Ovary (tissue), 10 donors: ENCODE measurements at places on chromosomes 13 and 19. TPM values are rescaled to one million over a fixed set of nuclear protein-coding genes. Genes with fewer than 3 reads are reported as not detected.
A peak's percentile ranks its signal among the peaks of the same experiment; 100 is the strongest.

Gene RPS15
- polyA plus RNA-seq, result 5,234 TPM

- no peaks in the 10 kb centered on the region for H3K4me1 ChIP-seq
- H3K27me3 ChIP-seq, result no peaks in the 10 kb centered on the region
- H3K4me3 ChIP-seq, result peak overlapping the region; percentile 78
- no peaks in the 10 kb centered on the region for H3K36me3 ChIP-seq
- peak; percentile 56 for DNase-seq
Measured at GRCh38 chr13:42047561-42048341, 697 bp upstream of the DGKH start.

DNA sequence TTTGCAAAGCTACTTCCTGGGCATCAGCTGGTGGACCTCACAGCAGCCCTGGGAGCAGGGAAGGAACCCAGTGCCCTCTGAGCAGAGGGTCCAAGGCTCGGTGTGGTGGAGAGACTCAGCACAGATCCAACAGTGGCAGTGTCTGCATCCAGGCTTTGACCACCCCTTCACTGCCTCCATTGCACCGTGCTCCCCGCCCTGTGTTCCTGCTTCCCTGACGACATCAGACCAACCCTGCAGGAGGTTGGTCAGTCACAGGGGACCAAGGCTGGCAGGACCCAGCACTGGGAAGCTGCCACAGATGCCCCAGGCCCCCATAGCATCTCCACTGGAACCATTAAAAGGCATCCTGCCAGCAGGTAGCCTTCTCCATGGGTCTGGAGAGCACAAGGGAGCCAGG is 7.8 kb upstream of the VSTM2B start:
- no peaks in the 10 kb centered on the region for H3K4me1 ChIP-seq
- no peaks in the 10 kb centered on the region for H3K36me3 ChIP-seq
- DNase-seq, result no peak
- no peak overlapping the region for H3K27ac ChIP-seq
- H3K27me3 ChIP-seq, result no peaks in the 10 kb centered on the region

DNA sequence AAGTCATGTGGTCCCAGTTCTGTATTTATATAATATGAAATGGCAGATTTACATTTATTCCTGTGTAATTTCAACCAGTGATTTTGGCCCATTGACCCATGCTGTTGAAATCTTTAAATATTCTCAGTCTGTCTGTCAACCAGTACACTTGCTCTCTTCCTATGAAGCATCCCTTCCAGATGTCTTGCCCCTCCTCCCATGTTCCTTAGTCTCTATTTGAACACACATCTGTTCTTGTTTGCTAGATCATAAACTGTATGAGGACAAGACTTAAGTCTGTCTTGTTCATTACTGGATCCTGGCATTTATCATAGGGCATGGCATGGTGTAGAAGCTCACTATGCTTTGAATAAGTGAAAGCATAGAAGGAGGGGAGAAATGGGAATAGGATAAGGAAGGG is 34.9 kb downstream of the STARD13 start:
- no peaks in the 10 kb centered on the region for H3K36me3 ChIP-seq
- H3K27ac ChIP-seq, result no peak overlapping the region
- no peaks in the 10 kb centered on the region for H3K27me3 ChIP-seq
- H3K4me1 ChIP-seq, result no peaks in the 10 kb centered on the region

GRCh38 chr13:52162279-52163101 is 3.1 kb upstream of the NEK3 start:
- no peak overlapping the region for H3K4me3 ChIP-seq
- no peaks in the 10 kb centered on the region for H3K36me3 ChIP-seq
- DNase-seq, result no peak
- no peak overlapping the region for H3K27ac ChIP-seq
- no peaks in the 10 kb centered on the region for H3K27me3 ChIP-seq
- H3K4me1 ChIP-seq, result peaks cover 6% of the 10 kb centered on the region

DNA sequence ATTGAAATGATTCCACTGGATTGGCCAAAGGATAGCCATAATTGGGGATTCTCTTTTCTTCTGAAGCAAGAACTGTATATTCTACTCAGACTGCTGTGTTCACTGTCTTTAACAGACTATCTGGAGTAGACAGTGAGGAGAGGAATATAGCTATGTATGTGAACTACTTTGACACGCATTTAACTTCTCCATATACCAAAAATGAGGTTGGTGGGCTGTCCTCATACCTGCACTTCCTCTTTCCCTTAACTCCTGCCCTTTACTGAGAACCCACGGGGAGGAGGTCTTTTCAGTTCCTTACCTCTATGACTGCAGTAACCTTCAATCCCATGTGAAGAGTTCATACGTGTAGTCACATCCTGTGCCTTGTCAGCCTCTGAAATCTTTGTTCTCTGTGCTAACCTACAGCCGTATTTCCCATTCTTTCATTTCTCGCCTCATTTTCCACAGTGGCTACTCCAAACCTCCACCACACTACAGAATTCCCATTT is 305.8 kb downstream of the MTUS2 start:
- no peaks in the 10 kb centered on the region for H3K36me3 ChIP-seq
- H3K27me3 ChIP-seq, result no peaks in the 10 kb centered on the region
- DNase-seq, result no peak
- no peak overlapping the region for H3K4me3 ChIP-seq
- no peak overlapping the region for H3K27ac ChIP-seq

- H3K4me1 ChIP-seq, result no peaks in the 10 kb centered on the region
- no peak for DNase-seq
- no peak overlapping the region for H3K27ac ChIP-seq
- H3K36me3 ChIP-seq, result no peaks in the 10 kb centered on the region
- no peak overlapping the region for H3K4me3 ChIP-seq
Measured at GRCh38 chr13:91312324-91312723, 35.2 kb upstream of the MIR17HG start.

- H3K4me3 ChIP-seq, result no peak overlapping the region
- no peaks in the 10 kb centered on the region for H3K36me3 ChIP-seq
- H3K27me3 ChIP-seq, result no peaks in the 10 kb centered on the region
- H3K27ac ChIP-seq, result no peak overlapping the region
- no peaks in the 10 kb centered on the region for H3K4me1 ChIP-seq
Measured at GRCh38 chr13:46541210-46541609, 11.8 kb upstream of the LRCH1 start.

Gene SLC25A41
- polyA plus RNA-seq, result not detected

GRCh38 chr19:16518483-16519229 is 22.5 kb downstream of the C19orf44 start:
- no peaks in the 10 kb centered on the region for H3K27me3 ChIP-seq
- H3K27ac ChIP-seq, result no peak overlapping the region
- no peak overlapping the region for H3K4me3 ChIP-seq
- DNase-seq, result no peak
- H3K4me1 ChIP-seq, result no peaks in the 10 kb centered on the region
- H3K36me3 ChIP-seq, result no peaks in the 10 kb centered on the region

DNA sequence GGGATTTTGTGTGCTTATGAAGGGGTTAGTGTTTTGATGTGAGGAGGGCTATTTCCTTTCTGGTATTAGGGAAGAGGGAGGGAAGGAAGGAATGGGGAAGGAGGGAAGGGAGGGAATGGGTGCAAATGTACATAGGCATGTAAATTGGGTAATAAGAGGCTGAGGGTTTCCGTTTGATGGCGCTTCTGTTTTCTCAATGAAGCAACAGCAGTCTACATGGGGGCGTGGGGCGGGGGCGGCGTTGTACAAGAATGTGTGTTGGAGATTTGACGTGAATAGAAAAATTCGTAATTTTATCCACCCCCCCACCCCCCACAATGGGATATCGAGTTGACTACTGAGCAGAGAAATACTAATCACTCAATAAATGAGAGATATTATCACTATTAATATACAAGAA is 52.5 kb downstream of the PDS5B start:
- peaks cover 4% of the 10 kb centered on the region for H3K4me1 ChIP-seq
- DNase-seq, result no peak
- no peaks in the 10 kb centered on the region for H3K27me3 ChIP-seq
- no peak overlapping the region for H3K27ac ChIP-seq

Gene NXNL1
- polyA plus RNA-seq, result not detected

GRCh38 chr13:20192158-20192835 is 441 bp downstream of the GJB2 start:
- H3K36me3 ChIP-seq, result no peaks in the 10 kb centered on the region
- peaks cover 4% of the 10 kb centered on the region for H3K4me1 ChIP-seq
- peaks cover 2% of the 10 kb centered on the region for H3K27me3 ChIP-seq
- H3K27ac ChIP-seq, result no peak overlapping the region
- DNase-seq, result no peak
- H3K4me3 ChIP-seq, result peak overlapping the region; percentile 34

GRCh38 chr13:26606631-26607030 is 49.1 kb downstream of the WASF3 start:
- no peak overlapping the region for H3K27ac ChIP-seq
- peaks cover 6% of the 10 kb centered on the region for H3K4me1 ChIP-seq
- H3K36me3 ChIP-seq, result no peaks in the 10 kb centered on the region
- no peak for DNase-seq
- no peak overlapping the region for H3K4me3 ChIP-seq

- H3K4me1 ChIP-seq, result no peaks in the 10 kb centered on the region
- no peak overlapping the region for H3K27ac ChIP-seq
- H3K4me3 ChIP-seq, result no peak overlapping the region
- no peaks in the 10 kb centered on the region for H3K36me3 ChIP-seq
- no peaks in the 10 kb centered on the region for H3K27me3 ChIP-seq
Measured at GRCh38 chr13:24632382-24633121, 47.7 kb upstream of the ATP12A start.

DNA sequence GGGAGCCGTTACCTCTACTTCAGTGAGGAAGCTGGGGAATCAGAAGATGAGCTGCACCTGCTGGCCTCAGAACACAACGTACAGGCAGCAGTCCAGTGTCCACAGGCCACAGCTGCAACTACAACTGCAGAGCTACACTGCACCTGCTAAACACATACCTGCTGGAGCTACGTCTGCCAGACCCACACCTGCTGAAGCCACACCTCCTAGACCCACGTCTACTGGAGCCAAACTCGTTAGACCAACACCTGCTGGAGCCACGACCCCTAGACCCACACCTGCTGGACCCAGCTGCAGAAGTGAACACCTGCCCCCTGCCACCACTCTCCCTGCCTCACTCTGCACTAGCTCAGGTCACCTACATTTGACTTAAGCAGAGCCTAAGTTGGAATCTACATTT is 169.9 kb downstream of the USP12 start:
- H3K4me3 ChIP-seq, result no peak overlapping the region
- H3K36me3 ChIP-seq, result no peaks in the 10 kb centered on the region
- DNase-seq, result no peak
- H3K4me1 ChIP-seq, result no peaks in the 10 kb centered on the region
- H3K27ac ChIP-seq, result no peak overlapping the region
- H3K27me3 ChIP-seq, result no peaks in the 10 kb centered on the region

- no peaks in the 10 kb centered on the region for H3K36me3 ChIP-seq
- peak; percentile 62 for DNase-seq
- no peaks in the 10 kb centered on the region for H3K4me1 ChIP-seq
- no peak overlapping the region for H3K27ac ChIP-seq
Measured at GRCh38 chr19:459724-460511, 915 bp downstream of the SHC2 start.

Gene DNAAF3
- 0.72 TPM for polyA plus RNA-seq

DNA sequence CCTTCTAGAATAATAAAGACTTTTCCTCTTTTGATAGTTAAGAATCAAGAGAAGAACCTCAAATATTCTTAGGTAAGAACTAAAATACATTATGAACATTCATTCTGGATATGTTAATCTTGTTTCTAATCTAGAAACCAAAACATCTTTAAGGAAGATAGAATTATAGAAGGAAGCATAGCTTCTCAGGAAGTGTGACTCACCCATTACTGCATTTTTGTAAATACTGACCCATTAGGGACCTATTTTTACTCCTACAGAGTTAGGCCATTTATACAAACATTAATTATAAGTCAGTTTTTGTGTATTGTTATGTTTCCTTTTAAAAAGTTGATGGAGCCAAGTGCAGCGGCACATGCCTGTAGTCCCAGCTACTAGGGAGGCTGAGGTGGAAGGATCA is 147.1 kb downstream of the NUFIP1 start:
- DNase-seq, result no peak
- H3K4me1 ChIP-seq, result peaks cover 1% of the 10 kb centered on the region
- H3K36me3 ChIP-seq, result no peaks in the 10 kb centered on the region
- H3K4me3 ChIP-seq, result no peak overlapping the region
- no peak overlapping the region for H3K27ac ChIP-seq

Gene RDH8
- polyA plus RNA-seq, result not detected

DNA sequence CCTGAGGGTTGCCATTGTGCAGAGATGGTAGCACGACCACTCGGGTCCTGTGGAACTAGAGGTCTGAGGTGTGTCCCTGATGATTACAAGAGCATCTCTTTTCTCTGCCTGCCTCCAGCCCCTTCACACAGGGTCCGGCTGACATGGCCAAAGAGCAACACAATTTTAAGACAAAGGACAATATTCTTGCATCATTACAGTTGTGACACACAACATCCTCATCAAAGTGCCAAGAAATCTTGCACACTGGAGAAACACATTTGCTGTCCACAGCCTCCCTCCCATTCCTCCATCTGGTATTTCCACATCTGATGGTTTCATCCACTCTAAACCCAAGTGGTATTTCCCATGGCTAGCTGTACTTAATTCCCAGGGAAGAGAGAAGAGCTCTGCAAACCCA is 12.8 kb downstream of the COL4A1 start:
- H3K4me1 ChIP-seq, result peaks cover 17% of the 10 kb centered on the region
- no peak overlapping the region for H3K27ac ChIP-seq
